ENCODE measurements at places on chromosomes 12 and 14.

- DNase-seq = no peak
Observed at GRCh38 chr14:50366115-50366514, 30.6 kb downstream of the CDKL1 start.

DNA sequence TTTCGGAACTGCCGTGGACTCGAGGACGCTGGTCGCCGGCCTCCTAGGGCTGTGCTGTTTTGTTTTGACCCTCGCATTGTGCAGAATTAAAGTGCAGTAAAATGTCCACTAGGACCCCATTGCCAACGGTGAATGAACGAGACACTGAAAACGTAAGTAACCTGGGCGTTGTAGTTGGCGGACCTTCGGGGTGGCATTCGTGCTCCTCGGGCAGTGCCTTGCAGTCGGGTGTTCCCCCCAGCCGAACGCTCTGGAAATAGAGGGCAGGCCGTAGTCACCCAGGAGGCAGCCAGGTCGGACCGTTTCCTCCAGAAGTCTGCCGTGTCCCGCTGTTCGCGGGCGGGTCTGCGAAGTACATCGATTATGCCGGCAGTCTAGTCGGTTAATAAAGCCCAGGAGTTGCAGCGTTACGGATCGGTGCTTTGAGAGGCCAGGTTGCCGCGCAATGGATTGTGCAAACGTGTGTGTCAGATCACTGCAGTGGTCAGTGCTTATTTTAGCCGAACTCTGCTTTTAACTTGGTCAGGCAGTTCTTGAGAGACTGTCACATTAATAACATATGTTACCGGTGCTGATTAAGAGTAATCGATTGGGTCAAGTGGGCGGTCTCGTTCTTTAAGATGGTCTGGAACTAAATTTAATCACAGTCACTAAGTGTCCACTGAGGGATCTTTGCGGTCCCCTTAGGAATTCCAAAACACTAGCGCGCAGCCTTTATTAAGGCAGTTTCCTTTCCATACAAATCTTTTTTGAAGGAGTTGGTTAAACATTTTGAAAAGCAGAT is 906 bp downstream of the MARK3 start:
- no peak for DNase-seq

- DNase-seq = no peak
Observed at GRCh38 chr12:13112968-13113367, 9.5 kb upstream of the GSG1 start.

DNA sequence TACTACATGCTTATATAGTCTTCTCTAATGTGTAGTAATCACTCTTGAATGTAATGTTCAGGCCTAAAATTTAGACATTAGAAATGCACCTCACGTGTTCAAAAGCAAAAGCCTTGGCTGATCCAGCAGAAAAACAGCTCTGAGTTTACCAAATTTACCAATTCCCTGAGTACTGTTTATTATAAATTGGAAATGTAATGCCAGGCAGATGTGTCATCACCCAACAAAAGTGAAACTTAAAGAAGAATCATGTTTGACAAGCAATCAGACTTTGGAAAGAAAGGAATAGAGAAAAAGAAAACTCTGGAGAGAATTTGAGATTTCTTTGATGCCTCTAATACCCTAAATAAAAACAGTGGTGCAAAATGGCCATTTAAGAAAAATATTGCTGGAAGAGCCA is 26.5 kb upstream of the STRAP start:
- peak; percentile 10 for DNase-seq

DNA sequence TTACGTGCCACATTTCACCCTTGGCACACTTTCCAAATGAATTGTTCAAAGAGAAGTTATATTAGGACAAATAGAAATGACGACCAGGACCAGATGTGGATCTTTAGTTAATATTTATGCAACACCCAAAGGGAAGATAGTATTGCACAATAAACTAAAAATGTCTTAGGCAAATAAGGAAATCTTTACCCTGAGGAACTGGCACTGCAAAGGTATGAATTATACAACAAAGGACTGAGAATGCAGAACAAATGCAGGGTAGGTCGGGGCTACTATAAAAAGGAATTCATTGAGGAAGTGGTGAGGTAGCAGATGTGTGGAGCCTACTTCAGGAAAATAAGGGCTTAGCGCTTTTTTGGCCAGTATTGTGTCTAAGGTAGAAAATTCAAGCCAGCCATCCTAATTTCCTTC is 3.9 kb upstream of the TMTC2 start:
- DNase-seq = no peak

DNA sequence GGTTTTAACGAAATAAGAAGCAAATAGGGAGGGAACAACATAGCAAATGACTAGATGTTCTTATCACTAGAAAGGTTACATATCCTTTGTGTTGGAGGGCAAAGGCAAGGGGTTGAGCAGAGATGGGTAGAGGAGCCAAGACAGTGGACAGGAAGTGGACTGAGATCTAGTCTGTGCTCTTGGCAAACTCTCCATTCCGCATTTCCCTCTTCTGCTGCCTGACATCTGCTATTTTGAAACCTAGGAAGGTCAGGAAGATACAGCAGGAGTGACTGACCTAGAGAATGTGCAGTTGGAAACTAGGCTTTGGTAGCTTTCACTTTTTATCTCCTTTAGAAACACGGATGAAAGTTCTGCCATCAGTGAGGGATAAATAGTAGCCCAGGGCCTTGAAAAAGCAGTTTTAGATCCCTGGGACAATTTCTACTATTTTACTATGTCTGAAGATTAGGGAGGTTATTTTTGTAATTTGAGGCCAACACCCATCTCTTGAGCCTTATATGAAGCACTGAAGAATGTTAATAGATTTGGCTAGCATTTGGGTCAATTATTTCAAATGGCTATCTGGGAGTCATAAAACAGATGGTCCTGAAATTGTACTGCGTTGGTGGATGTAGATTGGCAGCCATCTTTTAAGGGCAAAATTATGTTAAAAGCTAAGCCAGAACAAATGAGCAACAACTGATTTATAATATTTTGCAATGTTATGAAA is 410.3 kb downstream of the PCNX1 start:
- no peak for DNase-seq

DNA sequence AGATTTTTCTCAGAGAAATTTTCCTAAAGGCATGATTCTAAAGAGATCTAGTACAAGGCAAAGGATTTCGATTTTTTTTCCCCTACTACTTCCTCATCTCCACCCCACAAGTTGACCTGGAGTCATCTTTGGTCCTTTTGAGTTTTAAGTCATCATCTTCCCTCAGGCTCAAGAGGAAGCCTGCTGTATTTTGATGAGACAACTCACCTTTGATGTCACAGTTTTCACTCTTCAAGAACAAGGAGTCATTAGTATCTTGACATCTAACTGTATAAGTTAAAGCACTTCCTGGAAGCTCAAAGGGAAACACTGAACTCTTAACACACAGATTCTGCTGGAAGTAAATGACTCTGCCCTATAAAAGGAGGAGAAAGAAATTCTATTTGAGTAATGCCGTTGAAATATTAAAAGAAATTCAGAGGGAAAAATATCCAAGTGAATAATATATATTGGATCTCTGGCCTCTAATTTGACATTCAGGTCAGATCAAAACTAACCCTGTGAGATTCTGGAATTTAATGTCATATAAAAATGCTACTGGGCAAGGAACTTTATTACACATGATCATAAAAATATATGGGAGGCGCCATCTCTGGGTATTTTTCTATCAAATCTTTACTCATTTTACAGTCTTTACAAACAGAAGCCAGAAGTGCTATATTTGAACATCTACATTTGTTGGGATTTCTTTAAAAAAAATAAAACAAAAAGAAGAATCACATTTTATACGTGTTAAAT is 435.0 kb downstream of the NRXN3 start:
- no peak for DNase-seq

DNA sequence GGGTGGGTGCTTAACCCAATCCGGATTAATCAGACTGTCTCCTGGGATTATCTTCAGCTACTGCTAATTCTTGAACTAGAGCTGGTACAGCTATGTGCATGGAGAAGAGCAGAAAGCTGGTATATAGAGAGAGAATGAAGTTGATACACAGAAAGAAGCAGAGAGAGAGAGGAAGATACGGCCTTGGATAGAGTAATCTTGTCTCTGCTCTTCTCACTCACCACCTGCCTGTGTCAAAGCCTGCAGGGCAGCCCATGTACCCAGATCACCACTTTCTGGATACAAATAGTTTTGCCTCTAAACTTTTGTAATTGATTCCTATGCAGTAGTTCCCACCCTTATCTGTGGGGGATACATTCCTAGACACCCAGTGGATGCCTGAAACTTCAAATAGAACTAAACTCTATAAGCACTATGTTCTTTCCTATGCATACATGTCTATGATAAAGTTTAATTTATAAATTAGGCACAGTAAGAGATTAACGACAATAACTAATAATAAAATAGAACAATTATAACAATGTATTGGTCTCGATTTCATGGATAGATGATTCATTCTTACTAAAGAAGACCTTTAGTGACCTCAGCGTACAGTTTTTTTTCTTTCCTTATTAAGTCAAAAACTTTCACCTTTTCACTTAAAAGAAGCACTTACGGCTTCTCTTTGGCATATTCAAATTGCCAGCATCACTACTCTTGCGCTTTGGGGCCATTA is 45.5 kb downstream of the YEATS4 start:
- no peak for DNase-seq

DNA sequence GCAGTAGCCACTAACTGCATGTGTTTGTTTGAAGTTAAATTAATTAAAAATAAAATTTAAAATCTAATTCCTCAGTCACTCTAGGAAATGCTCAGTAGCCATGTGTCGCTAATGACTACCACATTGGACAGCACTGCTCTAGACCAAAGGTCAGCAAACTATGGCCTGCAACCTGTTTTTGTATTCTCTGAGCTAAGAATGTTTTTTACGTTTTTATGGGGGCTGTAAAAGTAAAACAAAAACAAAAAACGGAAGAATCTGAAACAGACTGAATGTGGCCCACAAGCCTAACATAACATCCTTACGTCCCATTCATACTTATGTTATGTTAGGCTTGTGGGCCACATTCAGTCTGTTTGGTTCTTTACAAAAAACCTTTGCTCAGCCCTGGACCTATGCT is 57.8 kb downstream of the LIN52 start:
- DNase-seq = no peak

- DNase-seq = no peak
Observed at GRCh38 chr14:88264116-88264515, 59.0 kb downstream of the KCNK10 start.

- DNase-seq = peak; percentile 35
Observed at GRCh38 chr12:27610374-27610773, 85.9 kb upstream of the REP15 start.

DNA sequence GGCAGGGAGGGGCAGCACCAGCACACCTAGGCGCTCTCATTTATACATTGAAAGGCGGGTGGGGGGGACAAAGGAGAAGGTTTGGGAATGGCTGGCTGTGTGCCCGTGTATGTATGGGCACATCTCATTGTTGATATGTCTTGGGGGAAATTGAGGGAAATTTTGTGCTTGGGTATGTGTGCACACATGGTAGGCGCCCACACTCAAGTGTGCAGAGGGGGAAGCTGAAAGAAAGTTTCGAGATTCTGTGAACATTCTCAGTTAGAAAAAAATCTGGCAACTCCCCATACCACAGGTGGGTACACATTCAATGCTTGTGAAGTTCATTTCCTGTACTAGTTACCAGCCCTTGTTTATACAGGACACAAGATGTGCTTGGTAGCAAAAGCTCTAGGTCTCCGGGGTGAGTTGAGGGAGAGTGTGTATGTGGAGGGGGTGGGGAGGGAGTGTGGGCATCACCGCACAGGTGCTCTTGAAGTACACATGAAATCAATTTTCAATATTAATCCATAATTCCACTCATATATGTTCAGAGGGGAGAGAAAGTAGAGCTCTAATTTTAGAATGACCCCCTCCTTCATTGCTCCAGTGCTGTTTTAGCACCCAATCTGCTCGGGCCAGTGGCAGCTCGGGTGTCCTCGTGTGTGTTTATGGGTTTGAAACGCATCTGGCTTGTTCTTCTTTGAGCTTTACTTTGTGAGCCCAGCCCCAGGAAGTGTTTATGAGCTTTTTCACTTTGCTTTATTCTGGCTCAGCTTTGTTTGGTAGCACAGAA is 286.0 kb downstream of the ZFP36L1 start:
- DNase-seq = no peak

- peak; percentile 96 for DNase-seq
Observed at GRCh38 chr12:51371295-51371953, 19.8 kb downstream of the GALNT6 start.
